ENCODE measurements at places on chromosomes 16 and 17. TPM values are rescaled to one million over a fixed set of nuclear protein-coding genes. Genes with fewer than 3 reads are reported as not detected.

The VMO1 gene
- 5.2 TPM for total RNA-seq

The HYDIN gene
- not detected for total RNA-seq

The C16orf74 gene
- not detected for total RNA-seq

The CRYBA1 gene
- not detected for total RNA-seq

The ASB16 gene
- not detected for total RNA-seq

The TBC1D3C gene
- total RNA-seq: not detected

The TNFSF12 gene
- 53.1 TPM for total RNA-seq

The RMI2 gene
- 2.3 TPM for total RNA-seq

The CRHR1 gene
- total RNA-seq: not detected

The SRL gene
- total RNA-seq: not detected

The PRAC2 gene
- total RNA-seq: not detected

The SMPD3 gene
- 168 TPM for total RNA-seq

The ZG16B gene
- total RNA-seq: 15.9 TPM

The PRSS36 gene
- 9.8 TPM for total RNA-seq

The BAIAP3 gene
- 9.7 TPM for total RNA-seq

GRCh38 chr17:74865504-74866197, 6.0 kb upstream of the GRIN2C start:
- DNase-seq: no peak

GRCh38 chr16:9539346-9539745, 447.9 kb downstream of the HAPSTR1 start:
- no peak for DNase-seq

- no peak for DNase-seq
Measured at GRCh38 chr17:15453246-15453645, 14.2 kb downstream of the CDRT4 start.

DNA sequence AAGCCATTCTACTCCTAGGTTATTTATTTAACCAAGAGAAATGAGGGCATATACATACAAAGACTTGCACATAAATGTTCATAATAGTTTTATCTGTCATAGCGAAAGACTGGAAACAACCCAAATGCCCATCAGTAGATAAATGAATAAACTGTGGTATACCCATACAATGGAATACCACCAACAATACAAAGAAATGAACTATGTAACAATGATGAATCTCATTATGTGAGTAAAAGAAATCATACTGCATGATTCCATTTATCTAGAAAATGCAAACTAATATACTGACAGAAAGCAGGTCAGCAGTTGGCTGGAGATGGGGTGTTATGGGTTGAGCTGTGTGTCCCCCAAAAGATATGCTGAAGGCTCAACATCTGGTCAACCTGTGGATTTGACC, 57.3 kb downstream of the CEP95 start:
- DNase-seq: no peak

DNA sequence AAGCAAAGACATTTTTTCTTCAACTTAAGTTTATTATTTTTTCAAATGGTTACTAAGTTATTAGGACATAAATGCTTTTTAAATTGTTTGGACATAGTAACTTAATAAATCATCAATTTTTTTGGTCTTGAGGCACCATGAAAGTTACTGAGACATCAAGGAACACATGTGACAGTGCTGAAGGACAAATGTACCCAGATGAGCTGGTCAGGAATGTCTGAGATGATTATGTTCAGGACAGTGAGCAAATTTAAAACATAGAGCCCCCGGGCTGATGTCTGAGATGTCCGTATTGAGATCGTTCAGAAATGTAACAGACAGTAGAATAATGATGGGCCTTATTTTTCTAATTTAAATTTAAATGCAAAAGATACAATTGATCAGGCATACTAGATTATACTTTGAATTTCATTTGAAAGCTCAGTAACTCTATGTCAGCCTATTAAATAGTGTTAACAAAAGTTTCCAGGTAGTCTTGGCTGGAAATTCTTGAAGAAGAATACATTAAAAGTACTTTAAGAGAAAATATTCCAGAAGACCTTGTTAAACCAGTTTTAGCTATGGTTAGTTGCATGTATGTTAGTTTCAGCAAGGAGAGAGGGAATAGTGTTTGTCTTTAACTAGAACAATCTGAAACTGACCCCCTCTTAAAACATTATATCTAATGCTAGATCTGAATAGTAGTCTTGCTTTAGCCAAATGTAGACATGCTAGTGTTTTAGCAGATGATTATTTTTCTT, 36.4 kb downstream of the SEC14L1 start:
- DNase-seq: no peak

DNA sequence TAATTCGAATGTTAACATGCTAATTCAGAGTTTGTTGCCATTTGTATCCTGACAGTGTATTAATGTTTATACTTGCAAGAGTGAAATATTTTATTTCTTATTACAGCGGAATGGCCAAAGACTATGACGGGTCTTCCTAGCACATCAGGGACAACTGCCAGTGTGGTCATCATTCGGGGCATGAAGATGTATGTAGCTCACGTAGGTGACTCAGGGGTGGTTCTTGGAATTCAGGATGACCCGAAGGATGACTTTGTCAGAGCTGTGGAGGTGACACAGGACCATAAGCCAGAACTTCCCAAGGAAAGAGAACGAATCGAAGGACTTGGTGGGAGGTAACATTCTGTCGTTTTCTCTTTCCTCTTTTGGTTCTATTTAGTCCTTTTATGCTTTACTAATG, 23.4 kb downstream of the PPM1D start:
- DNase-seq: no peak

- DNase-seq: no peak
Measured at GRCh38 chr17:66087073-66087472, 104.9 kb downstream of the CEP112 start.

DNA sequence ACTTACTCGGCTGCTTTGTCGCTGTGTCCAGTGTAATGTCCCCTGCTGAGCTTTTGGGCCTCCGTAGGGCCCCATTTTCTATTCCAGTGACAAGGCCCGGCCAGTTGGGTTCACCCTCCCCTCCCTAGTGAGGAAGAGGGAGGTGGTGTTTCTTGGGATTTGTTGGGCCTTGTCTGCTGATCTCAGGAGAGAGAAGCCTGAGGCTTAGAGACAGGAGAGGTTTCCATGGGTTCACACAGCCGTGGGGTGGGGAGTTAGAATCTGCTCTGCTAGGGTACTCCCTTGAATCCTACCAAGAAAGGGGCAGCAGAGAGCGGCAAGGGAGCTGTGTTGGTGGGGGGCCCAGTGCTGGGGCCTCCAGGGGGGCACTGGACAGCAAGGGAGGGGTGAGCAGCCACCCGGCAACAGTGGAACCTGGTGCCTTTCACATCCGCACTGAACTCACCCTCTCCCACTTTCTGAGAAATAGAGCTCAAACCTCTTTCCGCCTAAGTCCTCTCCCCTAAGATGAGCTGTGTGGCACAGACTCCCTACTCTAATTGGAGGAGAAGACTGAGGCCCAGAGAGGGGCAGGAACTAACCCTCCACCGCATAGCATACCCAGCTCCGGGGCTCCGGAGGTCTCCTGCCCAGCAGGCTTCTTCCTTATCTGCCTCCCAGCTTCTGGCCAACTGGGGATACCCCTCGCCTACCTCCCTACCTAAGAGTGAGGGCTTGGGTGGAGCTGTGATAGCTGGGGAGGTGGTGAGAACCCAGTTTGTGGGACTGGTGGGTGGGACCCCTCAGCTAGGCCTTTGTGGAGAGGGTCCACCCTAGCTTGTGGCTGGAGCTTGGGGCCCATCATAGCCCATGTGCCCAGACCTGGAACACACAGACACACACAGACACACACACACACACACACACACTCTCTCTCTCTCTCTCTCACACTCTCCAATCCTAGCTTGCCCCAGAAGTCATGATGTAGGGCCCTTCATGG, 6.8 kb downstream of the TBKBP1 start:
- DNase-seq: no peak

- DNase-seq: no peak
Measured at GRCh38 chr16:58563775-58564174, 48.5 kb downstream of the SETD6 start.

DNA sequence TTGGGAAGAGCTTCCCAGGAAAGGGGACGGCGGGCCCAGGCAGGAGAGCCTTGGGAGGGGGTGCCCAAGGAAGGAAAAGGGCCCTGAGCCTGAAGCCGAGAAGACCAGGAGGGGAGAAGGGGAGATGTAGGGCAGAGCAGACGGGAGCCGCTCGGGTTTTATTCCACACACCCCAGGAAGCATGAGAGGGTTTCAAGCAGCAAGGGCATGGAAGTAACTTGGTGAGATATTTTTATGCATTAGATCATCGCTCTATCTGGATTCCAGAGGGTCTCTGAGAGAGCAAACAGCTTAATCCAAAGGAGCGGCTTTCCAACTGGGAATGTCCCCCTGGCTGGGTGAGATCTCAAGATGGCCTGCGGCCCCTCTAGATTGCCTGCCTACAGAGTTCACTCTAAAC, 171.0 kb downstream of the IRX3 start:
- DNase-seq: no peak

- no peak for DNase-seq
Measured at GRCh38 chr17:10216213-10216938, 18.0 kb upstream of the GAS7 start.

- no peak for DNase-seq
Measured at GRCh38 chr17:3921006-3921405, 4.7 kb upstream of the P2RX1 start.

DNA sequence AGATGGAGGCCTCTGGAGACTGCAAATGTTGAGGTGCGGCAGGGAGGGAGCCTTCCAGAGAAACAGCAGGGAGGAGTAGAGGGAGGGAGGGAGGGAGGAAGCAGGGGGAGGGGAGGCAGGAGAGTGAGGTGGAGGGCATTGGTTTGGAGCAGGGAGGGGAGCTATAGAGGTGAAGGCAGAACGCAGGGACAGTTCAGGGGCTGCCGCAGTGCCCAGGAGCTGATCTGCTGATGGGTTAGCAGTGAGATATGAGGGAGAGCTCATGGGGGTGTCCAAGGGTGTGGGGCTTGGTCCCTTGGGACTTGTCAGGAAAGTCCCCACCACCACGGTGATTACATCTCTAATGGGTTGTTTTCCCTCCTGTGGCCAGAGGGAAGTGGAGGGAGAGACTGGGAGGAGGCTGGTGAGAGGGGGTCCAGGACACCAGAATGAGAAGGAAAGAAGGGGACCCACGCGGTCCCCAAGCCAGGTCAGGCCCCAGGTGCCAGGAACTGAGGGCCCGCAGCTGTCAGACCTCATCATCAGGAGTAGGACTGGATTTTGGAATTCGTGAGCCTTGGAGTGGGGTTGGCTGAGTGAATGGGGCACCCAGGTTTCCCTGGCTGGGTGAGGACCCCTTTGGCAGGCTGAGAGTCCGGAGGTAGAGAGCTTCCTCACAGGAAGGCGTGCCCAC, 11.2 kb downstream of the CA4 start:
- no peak for DNase-seq

- no peak for DNase-seq
Measured at GRCh38 chr17:48322060-48322459, 108.0 kb downstream of the SKAP1 start.

- DNase-seq: no peak
Measured at GRCh38 chr16:2172688-2173335, 17.2 kb downstream of the TRAF7 start.

- DNase-seq: no peak
Measured at GRCh38 chr16:79595931-79596450, 4.5 kb downstream of the MAF start.

GRCh38 chr17:71976011-71976649, 144.7 kb upstream of the SOX9 start:
- DNase-seq: peak; percentile 79

DNA sequence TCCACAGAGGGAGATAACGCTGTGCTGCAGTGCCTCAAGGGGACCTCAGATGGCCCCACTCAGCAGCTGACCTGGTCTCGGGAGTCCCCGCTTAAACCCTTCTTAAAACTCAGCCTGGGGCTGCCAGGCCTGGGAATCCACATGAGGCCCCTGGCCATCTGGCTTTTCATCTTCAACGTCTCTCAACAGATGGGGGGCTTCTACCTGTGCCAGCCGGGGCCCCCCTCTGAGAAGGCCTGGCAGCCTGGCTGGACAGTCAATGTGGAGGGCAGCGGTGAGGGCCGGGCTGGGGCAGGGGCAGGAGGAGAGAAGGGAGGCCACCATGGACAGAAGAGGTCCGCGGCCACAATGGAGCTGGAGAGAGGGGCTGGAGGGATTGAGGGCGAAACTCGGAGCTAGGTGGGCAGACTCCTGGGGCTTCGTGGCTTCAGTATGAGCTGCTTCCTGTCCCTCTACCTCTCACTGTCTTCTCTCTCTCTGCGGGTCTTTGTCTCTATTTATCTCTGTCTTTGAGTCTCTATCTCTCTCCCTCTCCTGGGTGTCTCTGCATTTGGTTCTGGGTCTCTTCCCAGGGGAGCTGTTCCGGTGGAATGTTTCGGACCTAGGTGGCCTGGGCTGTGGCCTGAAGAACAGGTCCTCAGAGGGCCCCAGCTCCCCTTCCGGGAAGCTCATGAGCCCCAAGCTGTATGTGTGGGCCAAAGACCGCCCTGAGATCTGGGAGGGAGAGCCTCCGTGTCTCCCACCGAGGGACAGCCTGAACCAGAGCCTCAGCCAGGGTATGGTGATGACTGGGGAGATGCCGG, 769 bp downstream of the CD19 start:
- DNase-seq: no peak

GRCh38 chr17:48610282-48611211, at the start of gene HOXB7:
Gene HOXB7, minus strand, starts transcription at chr17:48611017. Its CDS starts 99 bp downstream, at chr17:48610918.
- DNase-seq: peak; percentile 88

DNA sequence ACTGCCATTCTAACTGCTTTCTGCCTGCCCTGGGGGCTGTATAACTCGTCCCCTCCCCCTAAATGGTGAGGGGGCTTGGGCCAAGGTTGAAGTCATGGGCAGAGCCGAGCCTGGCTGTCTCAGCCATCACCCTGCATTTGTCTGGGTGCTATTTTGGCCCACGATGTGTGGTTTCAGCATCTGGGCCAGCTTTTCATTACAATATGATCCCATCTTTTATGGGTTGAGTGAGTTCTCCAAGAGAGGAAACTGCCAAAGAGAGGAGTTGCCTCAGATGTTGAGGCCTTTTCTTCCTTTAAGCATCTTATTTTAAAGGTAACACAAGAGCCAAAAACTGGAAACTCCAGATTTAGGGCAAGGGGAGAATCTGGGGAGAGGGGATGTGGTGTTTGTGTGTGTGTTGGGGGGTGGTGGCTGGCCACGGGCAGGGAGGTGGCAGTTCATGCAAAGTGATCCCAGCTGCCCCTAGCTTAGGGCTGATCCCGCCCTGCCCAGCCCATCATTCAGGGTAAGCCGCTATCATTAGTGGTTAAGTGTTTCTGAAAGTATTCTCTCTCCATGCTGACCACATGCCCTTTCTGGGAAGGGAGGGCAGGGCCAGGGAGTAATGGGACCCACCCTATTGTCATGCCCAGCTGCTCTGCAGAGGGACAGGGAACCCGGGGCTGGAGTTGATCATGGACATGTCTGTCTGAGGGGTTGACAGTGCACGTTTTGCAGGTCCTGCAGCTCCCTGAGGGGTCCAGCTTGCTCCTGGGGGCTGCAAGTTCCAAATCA, 83.2 kb upstream of the CLEC18A start:
- DNase-seq: no peak

All from transverse colon (tissue), 4 donors.